ENCODE measurements at places on chromosomes 12 and 14.

- no peak for DNase-seq
Measured at GRCh38 chr14:72480464-72481243, 413.2 kb downstream of the DPF3 start.

- no peak for DNase-seq
Measured at GRCh38 chr12:88519802-88520435, 60.4 kb downstream of the KITLG start.

- peak; percentile 64 for DNase-seq
Measured at GRCh38 chr12:9674226-9674590, 4.7 kb downstream of the CLEC2D start.

GRCh38 chr14:53356361-53357150 lies 203.4 kb upstream of the DDHD1 start:
- no peak for DNase-seq

DNA sequence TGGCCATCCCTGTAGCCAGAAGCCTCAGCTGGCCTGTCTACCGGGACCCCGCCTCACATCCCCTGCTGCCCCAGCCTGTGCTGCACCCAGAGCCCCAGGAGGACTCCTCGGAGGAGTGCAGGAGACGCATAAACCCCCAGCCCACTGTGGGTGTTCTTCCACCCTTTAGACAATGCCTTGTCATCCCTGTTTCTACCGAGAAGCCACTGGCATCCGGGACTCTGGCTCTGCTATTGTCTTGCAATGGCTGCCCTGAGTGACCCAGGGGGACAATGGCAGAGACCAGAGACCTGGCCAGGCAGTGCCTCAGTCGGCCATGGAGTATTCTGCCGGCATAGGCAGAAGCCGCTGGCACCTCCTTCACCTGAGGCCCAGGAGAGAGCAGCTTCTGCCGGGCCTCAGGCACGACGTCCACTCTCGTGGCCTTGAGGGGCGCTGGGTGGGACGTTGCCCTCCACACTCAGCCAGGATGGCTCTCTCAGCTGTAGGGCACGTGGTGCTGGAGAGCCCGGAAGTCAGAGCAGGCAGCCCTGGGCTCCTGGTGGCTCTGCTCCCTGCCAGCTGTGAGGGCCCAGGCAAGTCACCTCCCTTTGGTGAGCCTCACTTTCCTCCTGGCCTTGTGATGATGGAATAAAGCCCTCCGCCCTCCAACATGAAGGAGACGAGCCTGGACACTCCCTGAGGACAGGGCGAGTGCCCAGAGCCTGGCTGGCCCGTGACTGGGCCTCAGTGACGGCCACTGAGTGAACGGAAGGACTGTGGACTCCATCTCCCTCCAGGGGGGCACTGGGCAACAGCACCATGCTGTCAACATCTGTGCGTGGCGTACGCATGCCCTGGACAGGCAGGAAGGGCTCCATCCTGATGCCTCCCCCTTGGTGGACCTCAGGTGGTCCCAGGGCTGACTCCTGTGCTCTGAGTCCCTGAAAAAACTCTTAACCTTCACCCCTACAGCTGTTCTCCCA lies 41.0 kb downstream of the TRAFD1 start:
- no peak for DNase-seq

- no peak for DNase-seq
Measured at GRCh38 chr12:10058387-10058786, 27.9 kb downstream of the CLEC9A start.

DNA sequence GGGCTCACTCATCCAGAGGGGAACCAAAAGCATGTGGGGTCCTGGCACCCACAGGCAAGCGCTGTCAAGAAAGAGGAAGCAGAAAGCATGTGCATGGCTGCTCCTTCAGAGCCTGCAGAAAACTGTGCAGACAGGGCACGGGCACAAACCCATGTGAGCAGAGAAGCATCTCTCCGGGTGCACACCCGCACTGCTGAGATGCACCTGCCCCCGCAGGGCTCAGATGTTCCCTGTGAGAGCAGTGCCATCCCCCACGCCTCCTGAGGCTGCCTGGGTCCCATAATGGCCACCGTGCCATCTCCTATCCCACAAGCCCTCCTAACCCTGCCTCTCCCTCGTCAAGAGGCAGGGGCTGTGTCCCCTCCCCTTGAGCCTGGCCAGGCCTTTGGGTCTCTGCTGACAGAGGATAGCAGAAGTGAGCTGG lies 32.3 kb upstream of the INF2 start:
- no peak for DNase-seq

DNA sequence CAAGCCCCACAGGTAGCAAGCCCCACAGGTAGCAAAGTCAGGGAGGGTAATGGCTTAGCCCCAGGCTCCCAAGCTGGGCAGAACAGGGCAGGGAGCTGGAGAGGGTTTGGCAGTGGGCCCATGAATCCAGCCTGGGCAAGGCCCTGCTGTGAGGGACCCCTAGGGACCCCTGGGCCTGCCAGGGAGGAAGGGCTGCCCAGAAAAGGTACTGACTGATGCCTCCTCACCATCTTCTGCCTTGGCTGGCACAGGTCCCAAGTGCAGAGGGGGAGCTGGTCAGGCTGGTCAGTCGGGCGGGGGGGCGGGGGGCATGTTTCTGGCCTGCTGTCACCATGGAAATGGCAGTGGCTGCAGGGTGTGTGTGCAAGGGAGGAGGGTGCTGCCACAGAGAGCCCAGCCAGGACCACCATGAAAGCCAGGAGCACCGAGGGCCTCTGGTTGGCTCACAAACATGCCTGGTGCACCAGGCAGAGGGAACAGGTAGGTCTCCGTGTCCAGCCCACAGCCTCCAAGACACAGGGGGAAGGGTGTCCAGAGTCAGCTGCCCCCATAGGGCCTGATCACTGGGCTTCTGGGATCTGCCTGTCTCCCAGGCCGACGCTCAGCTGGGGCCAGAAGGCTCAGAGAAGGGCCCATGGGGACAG lies 1.5 kb upstream of the CRIP2 start:
- no peak for DNase-seq

- DNase-seq = no peak
Measured at GRCh38 chr14:101135796-101136742, 232.5 kb upstream of the RTL1 start.

- DNase-seq = no peak
Measured at GRCh38 chr12:8722286-8722800, 24.6 kb downstream of the RIMKLB start.

GRCh38 chr14:61125867-61126572 lies 145.0 kb downstream of the SLC38A6 start:
- no peak for DNase-seq

DNA sequence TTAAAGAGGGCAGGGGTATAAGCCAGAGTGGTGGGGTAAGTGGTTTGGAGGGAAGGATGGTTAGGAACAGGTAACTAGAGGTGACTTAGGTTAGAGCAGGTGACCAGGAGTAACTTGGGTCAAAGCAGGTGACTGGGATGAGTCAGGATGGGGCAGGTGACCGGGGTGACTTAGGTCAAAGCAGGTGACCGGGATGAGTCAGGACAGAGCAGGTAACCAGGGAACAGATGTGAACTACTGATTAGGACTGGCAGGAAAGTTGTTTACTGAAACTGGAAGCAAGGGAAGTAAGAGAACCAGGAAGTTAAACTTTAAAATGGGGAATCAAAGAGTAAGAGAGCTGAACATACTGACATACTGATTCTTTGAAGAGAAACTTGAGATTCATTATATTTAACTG lies 57.4 kb downstream of the FSCB start:
- DNase-seq = no peak

DNA sequence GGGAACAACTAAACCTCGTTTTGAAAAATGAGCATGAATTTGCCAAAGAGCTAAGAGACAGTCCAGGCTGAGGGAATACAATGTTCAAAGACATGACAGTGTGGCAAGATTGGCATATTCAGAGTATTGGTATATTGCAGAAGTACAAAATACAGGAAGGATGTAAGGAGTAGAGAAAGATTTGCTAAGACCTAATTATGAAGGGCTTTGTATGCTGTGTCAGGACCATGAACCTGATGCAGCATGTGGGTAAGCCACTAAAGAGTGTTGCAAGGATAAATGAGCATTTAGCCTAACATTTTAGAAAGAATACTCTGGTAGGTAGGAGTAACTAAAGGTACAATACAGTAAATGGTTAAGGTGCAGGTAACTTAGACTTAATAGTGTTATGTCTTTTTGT lies 65.1 kb downstream of the KTN1 start:
- DNase-seq = no peak

DNA sequence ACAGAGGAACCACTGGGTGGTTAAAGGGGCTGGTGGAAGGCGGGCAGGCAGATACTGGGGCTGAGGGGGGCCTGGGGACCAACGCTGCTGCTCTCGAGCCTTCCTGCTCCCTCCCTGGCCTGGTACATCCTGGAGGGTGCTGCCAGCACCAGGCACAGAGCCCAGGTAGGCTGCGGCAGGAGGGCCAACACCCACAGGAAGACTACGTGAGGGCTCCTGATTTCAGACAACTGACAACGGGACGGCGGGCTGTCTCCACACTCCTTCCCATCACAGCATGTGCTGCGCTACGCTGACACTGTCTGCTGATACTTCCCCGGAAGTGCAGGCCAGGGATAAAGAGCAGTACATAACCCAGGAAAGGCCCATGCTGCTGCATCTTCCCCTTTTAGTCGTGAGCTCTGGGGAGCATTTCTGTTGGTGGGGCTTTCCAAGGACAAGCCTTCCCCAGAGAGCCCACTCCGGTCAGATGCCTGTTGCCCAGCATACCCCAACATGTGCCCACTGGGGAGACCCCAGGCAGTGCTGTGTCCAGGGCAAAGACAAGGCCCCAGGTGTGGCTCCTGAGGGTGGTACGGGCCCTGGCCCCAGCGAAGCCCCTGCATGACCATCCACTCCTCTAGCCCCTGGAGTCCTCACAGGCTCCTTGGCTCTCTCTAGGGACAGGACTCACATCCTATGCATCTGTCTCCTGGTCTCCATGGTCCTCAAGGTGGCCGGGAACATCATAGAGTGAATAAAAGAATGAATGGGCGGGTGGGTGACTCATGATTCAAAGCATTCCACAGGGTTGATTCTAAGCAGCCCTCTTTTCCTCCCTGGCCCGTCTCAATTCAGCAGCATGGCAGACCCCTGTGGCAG lies 38.0 kb downstream of the CHGA start:
- DNase-seq = no peak

- DNase-seq = no peak
Measured at GRCh38 chr12:12195516-12195915, 71.3 kb downstream of the LRP6 start.

GRCh38 chr14:68264260-68264569 lies 444.6 kb downstream of the RAD51B start:
- no peak for DNase-seq
